ENCODE measurements at places on chromosomes 5 and 9.

- DNase-seq, result no peak
Measured at GRCh38 chr5:11324521-11325289, 563.7 kb upstream of the DAP start.

- no peak for DNase-seq
Measured at GRCh38 chr5:113232221-113232620, 202.6 kb downstream of the TSSK1B start.

GRCh38 chr5:61159070-61159469 is 3.2 kb downstream of the SMIM15 start:
- no peak for DNase-seq

- DNase-seq, result no peak
Measured at GRCh38 chr9:85630676-85631075, 111.1 kb downstream of the AGTPBP1 start.

- DNase-seq, result no peak
Measured at GRCh38 chr5:40628407-40628806, 51.3 kb upstream of the PTGER4 start.

DNA sequence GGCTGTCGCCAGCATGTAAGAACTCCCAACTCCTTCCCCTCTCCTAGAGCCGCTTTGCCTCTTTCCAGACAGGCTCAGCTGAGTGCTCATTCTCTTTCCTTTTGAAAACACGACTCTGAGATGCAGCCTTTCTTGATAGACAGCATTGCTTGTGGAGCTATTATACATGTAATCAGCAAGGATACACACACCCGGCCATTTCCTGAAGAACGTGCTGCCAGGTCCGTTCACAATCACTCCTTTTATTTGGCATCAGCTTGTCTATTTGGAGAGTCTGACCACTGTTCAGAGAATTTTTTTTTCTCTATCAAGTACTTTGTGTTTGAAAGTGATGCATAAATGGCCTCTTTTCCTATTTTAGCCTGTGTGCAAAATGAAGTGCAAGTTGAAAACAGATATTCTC is 328.7 kb downstream of the MARCHF11 start:
- DNase-seq, result no peak

- no peak for DNase-seq
Measured at GRCh38 chr9:97316904-97317303, 9.4 kb downstream of the CCDC180 start.

- peak; percentile 49 for DNase-seq
Measured at GRCh38 chr5:130871346-130872086, 293.5 kb downstream of the HINT1 start.

DNA sequence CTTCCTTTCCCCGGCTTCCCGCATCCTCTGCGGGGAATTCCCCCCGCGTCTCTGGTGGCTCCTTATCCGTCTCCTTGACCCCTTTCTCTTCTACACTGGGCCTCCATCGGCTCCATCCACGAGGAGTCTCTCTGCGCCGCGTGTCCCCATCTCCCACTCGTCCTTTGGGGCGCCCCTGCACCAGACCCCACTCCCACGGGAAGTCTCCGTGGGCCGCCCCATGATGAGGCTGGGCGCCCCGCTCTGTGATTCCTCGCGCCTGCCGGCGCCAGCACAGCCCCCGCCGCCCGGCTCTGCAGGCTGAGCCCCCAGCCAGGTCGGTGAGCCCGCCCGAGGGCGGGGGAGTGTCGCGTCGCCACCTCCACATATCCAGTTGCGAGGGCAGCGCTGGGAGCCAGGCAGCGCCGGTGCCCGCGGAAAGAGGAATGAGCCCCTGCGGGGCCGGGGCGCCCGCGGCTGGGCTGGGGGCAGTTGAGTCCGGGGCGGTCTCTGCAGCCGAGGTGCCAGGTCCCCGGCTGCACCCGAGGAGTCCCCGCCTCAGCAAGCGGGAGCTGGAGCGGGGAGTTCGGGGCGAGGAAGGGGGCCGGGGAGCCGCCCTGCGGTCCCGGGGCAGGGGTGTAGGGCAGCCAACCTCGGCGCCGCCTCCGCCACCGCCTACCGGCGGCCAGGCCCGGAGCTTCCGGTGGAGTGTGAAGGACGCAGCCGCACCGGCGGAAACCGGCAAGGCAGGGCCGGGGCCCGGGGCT is 2.1 kb upstream of the TRAF1 start:
- DNase-seq, result peak; percentile 84

GRCh38 chr5:174236070-174236469 is 190.6 kb downstream of the NSG2 start:
- no peak for DNase-seq

DNA sequence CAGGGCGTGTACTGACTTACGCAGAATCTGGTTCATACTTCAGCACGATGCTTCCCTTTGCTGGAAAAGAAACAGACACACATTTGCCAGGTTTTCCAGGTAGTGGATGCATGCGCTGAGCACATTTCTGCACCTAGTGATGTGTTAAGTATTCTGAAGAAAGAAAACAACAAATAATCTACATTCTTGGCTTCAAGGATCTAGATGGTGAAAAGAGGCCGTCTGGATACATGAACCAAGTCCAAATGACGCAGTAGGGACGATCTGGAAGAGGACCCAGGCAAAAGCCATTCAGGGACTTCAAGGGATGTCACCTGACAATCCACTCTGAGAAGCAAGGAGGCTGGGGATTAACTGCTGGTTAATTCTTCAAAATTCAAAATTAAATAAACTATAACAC is 30.4 kb downstream of the NSUN2 start:
- no peak for DNase-seq

DNA sequence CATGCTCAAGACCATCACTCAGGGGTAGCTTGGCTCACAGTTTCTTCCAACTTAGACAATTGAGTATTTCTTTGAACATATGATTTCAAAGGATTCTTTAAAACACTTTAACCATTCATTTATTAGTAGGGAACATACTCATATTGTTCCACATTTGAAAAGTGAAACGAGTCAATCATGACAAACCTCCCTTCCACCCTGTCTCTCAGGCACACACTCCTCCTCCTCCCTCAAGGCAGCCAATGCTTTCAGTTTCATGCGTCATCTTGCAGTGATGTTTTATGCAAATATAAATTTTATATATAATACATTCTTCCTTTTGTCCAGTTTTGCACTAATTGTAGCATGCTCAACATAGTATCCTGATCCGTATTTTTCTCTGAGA is 126.0 kb upstream of the BOD1 start:
- no peak for DNase-seq

DNA sequence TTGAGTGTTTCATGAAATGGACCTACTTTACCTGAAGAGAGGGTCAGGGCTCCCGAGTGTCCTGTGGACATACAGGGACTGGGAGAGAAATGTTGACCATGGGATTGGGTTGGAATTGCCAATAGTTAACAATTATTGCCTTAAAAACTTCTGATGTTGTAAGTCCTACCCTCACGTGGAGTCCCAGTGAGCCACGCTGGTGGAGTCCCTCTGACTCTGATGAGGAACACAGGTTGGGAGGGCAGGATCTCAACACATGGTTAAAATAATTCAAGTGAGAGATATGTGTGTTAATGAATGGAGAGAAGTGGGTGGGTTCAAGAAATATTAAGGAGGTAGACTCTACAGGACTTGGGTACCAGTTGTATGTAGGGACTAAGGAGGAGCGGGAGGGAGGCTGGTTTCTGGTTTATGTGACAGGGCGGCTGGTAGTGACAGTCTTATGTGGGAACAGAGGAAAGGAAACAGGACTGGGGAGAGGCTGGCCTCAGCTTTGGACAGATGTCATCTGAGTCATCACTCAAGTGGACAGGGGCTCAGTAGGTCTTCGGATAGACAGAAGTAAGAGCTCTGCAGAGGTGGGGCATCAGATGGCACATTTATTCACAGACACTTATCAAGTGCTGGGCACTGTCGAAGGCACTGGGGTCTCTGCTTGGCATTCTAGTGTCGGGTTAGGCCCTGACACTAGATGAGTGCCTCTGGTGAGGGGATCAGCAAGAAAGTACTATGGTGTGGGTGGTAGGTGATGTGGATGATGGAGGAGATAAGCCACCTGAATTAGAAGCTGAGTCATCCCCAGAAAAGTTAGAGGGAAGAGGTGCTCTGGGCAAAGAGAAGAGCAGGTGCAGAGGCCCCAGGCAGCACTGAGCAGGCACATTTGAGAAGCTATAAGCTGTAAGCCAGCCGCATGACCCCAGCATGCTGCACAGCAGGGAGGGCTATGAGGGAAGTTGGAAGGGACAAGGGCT is 27.2 kb downstream of the MAML1 start:
- no peak for DNase-seq

GRCh38 chr5:170348137-170348633 is 41.0 kb downstream of the KCNMB1 start:
- DNase-seq, result no peak

DNA sequence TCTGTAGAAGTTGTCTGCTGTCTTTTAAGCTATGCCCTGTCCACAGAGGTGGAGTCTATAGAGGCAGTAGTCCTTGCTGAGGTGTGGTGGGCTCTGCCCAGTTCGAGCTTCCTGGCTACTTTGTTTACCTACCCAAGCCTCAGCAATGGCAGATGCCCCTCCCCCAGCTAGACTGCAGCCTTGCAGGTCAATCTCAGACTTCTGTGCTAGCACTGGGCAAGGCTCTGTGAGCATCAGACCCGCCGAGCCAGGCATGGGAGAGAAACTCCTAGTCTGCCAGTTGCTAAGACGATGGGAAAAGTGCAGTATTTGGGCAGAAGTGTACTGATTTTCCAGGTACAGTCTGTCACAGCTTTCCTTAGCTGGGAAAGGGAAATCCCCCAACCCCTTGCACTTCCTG is 694.1 kb upstream of the CDH6 start:
- no peak for DNase-seq

DNA sequence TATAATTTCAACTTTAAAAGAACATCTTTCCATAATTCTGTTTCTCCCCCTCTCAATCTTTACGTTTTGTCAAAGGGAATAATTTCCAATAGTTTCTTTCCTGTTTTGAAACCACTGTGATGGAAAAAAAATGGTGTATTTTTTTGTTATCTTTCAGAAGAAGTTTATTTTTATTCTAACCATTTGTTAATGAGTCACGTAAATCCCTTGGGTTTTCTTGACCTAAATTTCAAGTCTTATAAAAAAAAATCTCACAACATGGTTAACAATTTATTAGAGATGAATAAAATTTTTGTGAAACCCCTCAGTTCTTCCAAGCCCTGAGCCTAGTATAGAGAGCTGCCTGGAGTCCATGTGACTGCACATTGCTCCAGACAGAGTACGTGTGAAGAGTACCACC is 106.1 kb upstream of the FBXL17 start:
- no peak for DNase-seq

DNA sequence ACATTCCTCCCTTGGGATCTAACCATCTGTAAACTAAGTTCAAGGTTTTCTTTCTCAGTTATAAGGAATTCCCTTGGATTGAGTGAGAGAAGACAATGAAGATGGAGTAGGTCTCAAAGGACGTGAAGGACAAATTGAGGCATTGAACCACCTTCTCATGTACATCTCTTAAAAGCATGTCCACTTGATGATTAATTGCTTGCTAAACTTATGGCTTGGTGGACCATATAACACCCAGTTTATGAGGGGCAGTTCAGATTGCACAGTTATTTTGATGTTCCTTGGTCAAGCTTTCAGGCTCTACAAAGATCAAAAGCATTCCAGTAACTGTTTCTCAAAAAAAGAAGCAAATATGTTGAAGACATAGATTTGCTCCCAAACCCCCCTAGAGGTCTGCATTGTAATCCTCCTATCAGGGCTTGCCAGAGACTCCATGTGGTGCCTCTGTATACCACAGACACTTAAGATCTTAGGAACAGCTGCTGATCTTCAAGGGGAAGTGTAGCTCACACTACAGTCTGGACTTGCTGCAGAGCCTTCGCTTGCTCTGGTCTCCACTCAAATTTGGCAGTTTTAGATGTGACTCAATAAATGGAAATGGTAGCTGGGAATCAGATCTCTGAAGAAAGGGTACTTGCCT is 56.9 kb upstream of the ALDH1A1 start:
- no peak for DNase-seq

GRCh38 chr9:124427281-124427680 is 12.0 kb upstream of the PSMB7 start:
- DNase-seq, result no peak

DNA sequence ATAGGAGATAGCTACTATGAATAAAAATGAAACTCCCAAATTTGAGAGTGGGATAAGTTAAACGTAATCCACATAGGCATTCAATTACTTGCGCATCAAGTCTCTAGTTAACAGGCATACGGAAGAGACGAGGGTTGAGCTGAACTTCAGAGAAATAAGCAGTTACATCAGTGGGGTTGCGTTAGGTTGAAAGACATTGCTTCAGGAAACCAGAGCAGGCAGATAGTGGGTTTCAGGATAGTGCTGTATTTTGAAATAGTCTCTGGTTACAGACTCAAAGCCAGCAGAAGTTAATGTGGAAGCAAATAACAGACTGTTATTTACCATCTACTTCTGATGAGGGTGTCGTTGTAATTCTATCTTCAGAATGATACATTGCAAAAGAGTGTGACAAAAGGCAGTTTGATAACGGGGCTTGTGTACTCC is 533.4 kb downstream of the PDE4D start:
- no peak for DNase-seq

GRCh38 chr5:115553082-115553481 is 8.5 kb upstream of the FEM1C start:
- no peak for DNase-seq

DNA sequence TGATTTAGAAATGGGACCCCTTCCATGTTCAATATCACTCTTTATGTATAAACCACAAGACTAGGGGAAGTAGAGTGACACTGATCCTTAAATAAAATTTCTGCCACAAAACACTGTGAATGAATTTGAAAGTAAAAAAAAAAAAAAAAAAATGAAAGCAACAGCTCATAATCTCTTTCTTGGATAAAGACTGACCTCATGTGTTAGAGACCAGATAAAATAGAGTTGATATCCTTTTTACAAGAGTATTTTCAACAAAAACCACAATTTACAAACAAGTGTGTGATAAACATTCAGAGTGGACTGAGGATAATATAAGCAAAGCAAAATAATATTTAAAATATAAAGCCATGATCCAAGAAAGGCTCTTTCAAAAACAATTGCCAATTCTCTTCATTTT is 180.2 kb downstream of the FBXL17 start:
- no peak for DNase-seq

DNA sequence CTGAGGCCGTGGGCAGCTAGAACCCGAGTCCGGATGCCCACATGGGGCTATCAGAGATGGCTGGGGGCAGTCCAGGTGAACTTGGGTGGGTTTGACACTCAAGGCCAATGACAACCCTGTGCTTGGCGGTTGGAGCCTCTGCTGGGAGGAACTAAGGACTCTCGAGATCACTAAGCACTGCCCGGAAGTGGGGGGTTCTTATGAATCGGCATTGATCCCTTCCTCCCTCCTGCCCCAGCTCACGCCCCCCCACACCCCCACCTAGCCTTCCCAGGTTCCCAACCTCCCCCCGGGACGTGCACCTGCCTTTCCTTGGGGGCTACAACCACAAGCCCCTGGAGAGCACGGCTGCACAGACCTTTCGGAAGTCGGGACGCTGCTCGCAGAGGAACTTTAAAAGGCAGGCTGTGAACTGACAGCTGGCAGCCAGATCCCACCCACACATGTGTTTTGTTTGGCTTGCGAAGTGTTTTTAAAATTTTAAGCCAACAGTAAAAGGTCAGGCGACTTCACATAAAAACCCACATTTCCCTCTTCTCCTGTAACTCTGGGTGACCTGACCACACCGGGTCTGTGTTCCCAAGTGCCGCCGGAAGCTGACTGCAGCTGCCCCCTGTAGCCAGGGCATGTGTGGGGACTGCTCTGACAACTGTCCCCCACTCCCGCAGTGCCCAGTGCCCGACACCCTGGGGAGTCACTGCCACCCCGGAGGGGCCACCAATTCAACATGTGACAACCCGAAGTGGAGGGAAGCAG is 5.1 kb upstream of the RALGDS start:
- no peak for DNase-seq

All from ecto neural progenitor cell (in vitro differentiated cells).